ENCODE measurements at places on chromosomes 6 and 20.

DNA sequence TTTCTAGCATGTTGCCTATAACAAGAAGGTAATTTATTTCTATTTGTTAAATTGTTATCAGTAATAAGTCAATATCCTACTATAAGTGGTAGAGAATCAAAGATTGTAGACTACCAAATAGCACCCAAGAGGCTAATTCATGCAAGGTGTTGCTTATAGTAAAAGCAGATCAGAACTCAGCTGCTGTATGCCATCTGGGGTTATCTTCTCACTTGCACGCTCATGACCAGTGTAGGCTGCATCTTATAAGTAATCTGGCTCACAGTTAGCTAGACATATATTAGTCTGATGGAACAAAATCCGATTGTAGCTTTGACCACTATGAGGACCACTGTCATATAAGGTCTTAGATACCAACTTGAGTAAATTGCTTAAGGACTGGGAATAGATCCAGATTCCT lies 17.0 kb downstream of the TOP1 start:
- DNase-seq = no peak

GRCh38 chr6:162200945-162201690 lies 526.4 kb downstream of the PRKN start:
- DNase-seq = no peak

DNA sequence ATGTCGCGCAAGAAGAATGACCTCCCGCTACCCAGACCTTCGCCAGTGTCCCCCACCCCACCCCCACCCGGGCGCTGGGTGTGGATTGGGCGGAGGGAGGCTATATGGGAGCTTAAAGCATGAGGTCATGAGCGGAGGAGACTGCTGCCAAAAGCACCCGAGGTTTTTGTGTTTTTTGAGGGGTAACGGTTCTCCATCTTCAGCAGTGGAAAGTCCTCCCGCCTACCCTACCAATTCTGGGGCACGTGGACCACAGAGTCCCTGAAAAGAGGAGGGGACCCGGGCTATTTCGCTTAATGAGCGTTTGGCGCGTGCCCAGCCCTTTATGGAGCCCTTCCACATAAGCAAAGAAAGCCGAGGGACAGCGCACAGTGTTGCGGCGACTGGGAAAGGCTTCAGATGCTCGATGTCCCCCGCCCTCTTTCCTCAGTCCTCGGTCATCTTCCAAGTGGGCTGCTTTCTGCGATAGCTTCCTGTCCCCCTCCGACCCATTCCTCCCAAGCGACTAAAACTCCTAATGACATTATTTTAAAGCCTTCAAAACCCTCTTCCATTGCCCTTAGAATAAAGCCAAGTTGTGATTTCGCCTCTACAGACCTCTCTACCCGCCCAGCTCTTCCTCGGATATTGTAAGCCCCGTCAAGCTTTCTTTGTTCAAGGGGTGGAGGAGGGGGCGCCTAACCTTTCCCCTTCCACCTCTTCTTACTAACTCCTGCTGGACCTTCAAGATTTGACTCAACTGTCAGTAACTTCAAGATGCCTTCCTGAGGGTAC lies 2.1 kb upstream of the TRERF1 start:
- peak; percentile 31 for DNase-seq

- no peak for DNase-seq
Observed at GRCh38 chr6:98324446-98324845, 509.9 kb upstream of the POU3F2 start.

DNA sequence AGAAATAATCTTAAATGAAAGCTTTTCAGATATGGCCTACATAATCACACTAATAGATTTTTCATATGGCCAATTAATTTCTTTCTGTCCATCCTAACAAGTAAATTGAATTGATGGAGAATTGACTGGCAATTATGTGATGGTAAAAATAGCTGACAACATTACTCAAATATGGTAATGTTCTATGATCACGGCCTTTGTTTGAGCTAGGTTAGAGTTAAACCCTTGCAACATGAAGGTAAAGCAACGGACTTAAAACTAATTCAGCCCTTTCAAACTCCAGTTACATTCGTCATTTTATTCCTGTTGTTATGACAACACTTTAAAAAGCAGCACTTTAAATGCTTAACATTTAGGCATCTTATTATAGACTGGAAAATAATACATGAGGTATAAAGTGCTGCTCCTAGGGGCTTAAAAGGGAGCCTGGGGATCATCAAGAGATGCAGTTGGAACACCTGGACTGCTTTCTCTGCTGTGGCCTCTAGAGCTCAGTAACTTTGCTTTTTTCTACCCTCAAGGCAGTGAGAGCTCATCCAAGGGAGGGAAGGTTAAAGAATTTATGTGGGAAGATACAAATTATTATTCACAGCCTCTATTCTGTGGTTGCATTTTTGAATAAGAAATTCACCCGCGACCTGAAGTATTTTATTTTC lies 46.9 kb downstream of the RIPOR2 start:
- no peak for DNase-seq

GRCh38 chr20:9615766-9616454 lies 101.5 kb downstream of the LAMP5 start:
- DNase-seq = peak; percentile 19

- no peak for DNase-seq
Observed at GRCh38 chr20:1840817-1841553, 54.2 kb upstream of the SIRPA start.

DNA sequence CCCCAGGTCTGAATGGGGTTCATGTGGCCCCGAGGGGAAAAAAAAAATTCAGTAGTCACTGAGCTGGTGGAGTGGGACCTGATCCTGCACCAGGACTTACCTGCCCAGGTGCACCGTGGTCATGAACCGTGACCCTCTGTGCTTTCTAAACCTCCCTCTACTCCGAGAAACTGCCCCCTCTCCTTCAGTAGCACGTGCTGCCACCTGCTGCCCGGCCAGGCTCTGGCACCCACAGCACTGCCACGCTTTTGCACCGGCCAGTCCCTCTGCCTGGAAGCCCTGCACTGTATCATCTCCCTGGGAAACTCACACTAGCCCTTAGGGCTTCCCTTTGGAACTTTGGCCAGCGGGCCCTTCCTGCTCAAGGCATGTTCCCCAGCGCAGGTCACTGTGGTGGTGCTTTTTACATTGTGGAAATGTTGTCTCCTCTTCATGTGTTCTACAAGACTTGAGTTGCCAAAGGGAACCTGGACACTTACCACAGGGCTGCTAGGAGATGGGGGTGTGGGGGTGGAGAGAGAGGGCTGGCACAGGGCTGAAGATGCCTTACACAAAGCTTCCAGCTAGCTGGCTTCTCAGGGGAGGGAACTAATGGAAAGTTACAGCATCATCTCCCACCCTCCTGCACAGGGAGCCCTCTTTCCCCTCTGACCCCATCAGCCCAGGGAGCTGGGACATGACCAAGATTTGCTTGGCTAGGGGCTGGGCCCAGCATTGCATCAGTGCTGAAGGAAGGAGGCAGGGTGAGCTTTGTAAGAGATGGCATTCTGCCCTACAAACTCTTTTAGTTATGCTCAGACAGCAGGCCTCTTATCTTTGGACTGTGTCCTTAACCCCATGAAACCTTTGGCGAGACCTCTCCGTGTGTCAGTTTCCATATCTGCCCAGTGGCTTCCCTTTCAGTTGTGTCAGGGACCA lies 2.5 kb upstream of the PTPRT start:
- no peak for DNase-seq

- no peak for DNase-seq
Observed at GRCh38 chr6:68973066-68973465, 338.0 kb downstream of the ADGRB3 start.

DNA sequence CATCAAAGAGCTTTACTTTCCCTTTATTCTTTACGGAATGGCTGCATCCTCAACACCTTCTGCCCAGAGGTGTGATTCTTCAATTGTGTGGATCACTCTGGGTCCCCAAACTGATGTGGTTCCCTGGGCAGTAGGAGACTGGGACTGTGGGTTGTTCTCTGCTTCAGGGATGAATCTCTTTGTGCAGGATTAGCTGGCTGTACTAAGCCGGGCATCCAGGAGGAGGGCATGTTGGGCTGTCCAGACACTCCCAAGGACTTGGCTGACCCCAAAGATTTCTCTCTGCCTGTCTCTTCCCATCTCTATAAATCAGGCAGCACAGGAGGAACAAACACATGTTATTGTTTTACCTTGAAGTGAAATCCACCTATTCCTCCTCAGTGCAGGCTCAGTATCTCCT lies 15.3 kb downstream of the FARS2 start:
- DNase-seq = no peak

- DNase-seq = no peak
Observed at GRCh38 chr6:115323001-115323400, 737.7 kb downstream of the FRK start.

- no peak for DNase-seq
Observed at GRCh38 chr6:83168556-83168955, 24.5 kb downstream of the PGM3 start.

DNA sequence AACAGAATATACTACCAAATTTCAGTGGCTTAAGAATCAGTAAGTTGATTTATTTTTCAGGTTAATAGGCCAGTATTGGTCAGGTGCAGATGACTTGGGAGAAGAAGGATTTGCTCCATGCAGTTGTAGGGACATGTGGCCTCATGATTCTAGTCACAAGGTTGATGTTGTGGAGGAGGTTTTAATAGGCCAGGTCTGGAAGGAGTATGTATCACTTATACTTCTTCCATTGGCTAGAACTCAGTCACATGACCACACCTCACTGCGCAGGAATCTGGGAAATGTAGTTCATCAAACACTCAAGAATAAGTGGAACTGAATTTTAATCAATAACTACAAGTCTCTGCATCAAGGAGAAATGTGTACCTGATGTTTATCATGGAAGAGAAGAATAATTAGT lies 281.5 kb upstream of the QKI start:
- DNase-seq = no peak
